ENCODE measurements at places on chromosomes 12 and 14.

DNA sequence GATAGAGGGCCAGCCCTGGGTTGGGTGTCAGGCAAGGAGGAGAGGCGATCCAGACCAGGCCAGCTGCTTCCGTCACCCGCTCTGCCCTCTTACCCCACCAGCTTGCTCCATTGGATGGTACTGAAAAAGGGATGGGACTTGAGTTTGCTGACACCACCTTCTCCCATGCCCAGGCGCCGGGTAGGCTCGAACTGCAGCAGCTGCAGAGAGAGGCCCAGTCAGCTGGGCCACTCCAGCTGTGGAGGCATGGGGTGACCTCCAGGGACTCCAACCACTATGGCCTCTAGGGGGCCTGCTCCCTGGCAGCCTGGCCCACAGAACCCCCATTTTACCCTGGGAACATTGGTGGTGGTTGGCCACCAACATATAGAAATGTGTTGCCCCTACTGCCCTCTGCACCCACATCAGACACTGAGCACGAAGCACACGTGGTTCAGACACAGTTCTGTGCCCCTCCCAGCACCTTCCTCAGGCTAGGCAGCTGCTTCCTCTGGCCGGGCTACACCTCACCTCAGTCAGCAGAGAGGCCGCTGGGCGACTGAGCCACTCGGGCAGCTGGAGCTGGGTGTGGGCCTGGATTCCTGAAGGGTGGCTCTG is 16.0 kb downstream of the RPS6KL1 start:
- no peak for DNase-seq

GRCh38 chr12:14961466-14962152 is at the start of gene ARHGDIB:
Gene ARHGDIB, minus strand, starts transcription at chr12:14961601. Its CDS starts 10,889 bp downstream, at chr12:14950712.
- no peak for DNase-seq

- no peak for DNase-seq
Observed at GRCh38 chr14:78836777-78837176, 666.6 kb downstream of the NRXN3 start.

DNA sequence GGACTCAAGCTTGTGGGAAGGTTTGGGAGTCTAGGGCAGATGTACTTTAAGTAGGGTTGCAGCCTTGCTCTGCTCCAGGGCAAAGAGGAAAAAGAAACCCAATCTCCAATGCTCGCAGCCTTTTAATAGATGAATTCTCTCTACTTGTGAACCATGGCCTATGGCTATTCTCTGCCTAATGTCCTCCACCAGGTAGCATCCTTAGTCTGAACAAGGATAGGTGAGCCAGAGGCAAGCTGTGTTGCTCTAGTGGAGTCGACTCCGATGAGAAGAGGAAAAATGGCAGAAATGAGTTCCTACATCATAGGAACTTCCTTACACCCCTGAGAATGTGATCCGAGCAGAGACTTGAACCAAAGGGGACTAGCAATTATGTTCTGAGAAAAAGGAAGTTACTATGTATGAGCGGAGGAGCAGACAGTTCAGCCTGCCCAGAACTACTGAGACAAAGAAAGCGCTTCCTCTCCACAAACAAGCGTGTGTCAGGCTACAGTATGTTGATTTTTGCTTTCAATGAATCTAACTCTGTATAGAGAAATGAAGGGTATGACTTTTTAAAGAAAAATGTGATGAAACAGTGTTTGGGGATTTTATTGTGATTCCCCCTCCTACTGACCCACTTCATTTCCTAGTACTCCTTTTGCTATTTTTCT is 153.6 kb upstream of the ARID2 start:
- DNase-seq, result no peak

DNA sequence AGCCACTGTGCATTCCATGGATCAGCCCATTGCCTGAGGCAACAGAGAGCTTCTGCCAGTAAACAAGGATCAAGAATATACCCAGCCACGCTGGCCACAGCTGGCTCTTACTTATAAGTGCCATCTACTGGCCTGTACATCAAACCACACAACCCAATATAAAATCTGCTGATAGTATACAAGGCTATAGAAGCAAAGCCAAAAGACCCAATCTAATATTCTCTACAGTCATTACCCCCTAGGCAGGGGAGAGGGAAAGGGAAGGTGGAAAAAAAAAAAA is 4.4 kb upstream of the FAM186B start:
- DNase-seq, result no peak

Data from sciatic nerve (tissue), 2 donors.